ENCODE measurements at places on chromosomes 3 and 15. TPM values are rescaled to one million over a fixed set of nuclear protein-coding genes. Genes with fewer than 3 reads are reported as not detected.

Gene RASGRP1
- total RNA-seq = 3.0 TPM

Gene NANOGP8
- not detected for total RNA-seq

Gene TEX55
- not detected for total RNA-seq

Gene CCR9
- total RNA-seq = not detected

Gene A4GNT
- 0.34 TPM for total RNA-seq

Gene KIF7
- 15.5 TPM for total RNA-seq

Gene OR5K2
- total RNA-seq = not detected

Gene ZNF860
- total RNA-seq = 7.1 TPM

Gene ONECUT1
- 11.1 TPM for total RNA-seq

Gene RTP1
- total RNA-seq = not detected

Gene FAN1
- 29.5 TPM for total RNA-seq

Gene ELL3
- 4.1 TPM for total RNA-seq

Gene P2RY1
- total RNA-seq = 2.3 TPM

Gene PLSCR1
- 51.5 TPM for total RNA-seq

Gene RTP3
- not detected for total RNA-seq

Gene CLDN11
- total RNA-seq = 4.7 TPM

Gene PCOLCE2
- total RNA-seq = 1.0 TPM

Gene GREM1
- 56.6 TPM for total RNA-seq

Gene IL5RA
- 0.14 TPM for total RNA-seq

Gene CD96
- total RNA-seq = not detected

Gene SCAANT1
- total RNA-seq = not detected

Gene SYNPR
- 2.3 TPM for total RNA-seq

Gene MAP3K13
- 40.4 TPM for total RNA-seq

Gene CHRM5
- total RNA-seq = not detected

Measured in type B pancreatic cell (in vitro differentiated cells).